ENCODE measurements at places on chromosomes 7 and 10.

- peak; percentile 84 for DNase-seq
Measured at GRCh38 chr7:150428671-150429451, 21.6 kb upstream of the GIMAP8 start.

DNA sequence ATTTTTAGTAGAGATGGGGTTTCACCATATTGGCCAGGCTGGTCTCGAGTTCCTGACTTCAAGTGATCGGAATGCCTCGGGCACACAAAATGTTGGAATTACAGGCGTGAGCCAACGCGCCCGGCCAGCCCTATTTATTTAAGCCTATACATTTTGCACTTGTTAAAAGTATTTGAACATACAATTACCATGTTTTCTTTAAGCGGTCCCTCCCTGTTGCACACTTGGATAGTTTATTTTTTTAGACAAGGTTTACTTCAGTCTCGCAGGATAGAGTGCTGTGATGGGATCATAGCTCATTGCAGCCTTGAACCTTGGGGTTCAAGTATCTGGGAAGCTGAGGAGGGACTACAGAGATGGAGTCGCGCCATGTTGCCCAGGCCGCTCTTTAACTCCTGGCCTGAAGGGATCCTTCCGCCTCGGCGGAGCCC is 35.7 kb upstream of the SRRM3 start:
- DNase-seq: no peak

DNA sequence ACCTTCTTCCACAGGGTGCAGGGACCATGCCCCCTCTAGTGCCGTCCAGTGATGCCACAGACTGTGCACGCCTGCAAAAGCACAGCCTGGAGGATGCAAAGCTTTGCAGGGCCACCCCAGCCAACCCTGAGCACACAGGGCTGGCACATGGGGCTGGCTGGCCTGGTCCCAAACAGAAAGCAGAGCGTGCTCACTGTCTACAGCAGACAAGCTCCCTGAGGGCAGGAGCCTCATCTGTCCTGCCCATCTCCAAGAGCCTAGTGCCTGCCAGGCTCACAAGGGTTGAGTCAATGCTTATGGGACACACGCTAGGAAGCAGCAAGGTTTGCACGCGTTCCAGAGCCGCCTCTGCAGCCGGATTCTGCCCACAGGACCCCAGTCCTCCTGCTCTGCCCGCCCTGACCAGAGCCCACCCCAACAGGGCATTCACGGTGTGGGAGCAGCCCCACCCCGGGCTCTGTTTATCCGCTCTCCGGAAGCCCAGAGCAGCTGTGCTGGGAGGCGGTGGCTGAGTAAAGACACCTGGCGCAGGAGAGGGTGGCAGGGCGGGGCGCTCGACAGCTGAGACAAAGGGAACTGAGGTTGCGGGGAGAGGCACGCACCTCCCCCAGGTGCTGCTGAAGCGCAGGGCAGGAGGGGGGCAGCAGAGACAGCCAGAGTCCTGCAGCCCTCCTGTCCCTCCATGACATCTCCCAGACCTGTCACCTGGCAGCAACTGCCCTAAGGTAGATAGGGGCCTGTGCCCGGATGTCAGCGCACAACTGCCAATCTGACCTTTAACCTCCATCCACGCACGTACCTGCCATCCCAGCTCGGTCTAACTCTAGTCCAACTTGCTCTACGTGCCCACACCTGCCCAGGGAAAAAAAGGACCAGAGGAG is 4.3 kb downstream of the KCNH2 start:
- DNase-seq: no peak

GRCh38 chr7:139034855-139035585 is 822 bp downstream of the ZC3HAV1L start:
- DNase-seq: no peak

DNA sequence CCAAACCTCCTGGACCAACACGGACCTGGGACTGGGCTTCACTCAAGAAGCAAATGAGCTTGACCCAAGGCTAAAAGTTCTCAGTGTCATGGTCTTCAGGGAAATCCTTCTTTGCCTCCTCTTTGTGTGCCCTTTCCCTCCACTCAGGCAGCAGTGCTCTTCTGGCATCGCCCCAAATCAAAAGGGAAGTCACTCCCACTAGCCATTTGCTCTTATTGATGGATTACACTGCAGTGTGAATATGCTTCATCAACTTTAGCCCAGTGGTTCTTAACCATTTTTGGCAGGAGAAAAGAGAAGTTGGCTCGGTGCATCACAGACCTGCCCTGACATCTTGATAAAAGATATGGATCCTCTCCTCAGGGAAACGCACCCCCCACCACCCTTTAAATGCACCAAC is 19.2 kb upstream of the IKZF1 start:
- DNase-seq: peak; percentile 72

GRCh38 chr10:21318540-21319167 is 206.8 kb downstream of the SKIDA1 start:
- DNase-seq: no peak

- DNase-seq: peak; percentile 99
Measured at GRCh38 chr10:78756604-78757343, 312.0 kb upstream of the ZMIZ1 start.

GRCh38 chr10:67612577-67613537 is 83.1 kb downstream of the CTNNA3 start:
- no peak for DNase-seq

- DNase-seq: no peak
Measured at GRCh38 chr10:7179536-7179935, 231.3 kb downstream of the SFMBT2 start.

DNA sequence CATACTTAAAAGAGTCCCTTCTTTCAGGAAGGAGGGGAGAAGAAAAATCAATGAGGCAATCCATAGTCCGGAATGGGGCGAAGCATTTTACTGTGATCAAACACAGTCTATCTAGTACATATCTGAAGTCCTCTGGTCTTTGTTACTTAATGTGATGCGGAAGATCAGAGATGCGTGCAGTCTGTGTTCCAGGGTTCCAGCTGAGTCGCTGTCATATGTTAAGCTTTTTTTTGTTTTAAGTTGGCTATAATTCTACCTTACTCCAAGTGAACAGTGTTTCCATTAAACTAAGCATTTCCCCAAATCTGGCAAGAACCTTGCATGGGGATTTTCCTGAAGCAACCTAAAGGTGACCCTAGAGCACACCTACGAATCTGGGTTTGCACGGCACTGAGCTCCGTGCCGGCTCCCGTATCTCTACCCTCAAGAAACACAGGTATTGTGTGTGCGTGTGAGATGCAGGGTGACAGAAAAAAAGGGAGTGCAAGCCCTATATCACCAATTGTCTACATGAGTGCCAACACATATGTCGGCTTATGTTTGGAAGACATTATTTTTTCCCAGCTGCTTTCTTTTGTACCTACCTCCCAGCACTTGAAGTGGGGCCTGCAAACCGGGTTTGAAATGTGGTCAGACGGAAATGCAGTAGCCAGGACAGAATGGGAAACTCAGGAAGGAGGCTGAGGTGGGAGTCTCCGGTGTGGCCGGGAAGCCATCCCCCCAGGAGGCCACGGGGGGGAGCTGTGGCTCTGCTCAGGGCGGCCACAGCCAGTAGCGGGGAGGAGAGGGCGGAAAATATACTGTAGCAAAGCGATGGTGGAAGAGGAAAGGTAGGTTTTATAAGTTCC is 435.8 kb upstream of the MGMT start:
- DNase-seq: peak; percentile 36

All from inflammatory macrophage (primary cell).